NCI-H2081 treated with DMSO at 0.1 percent for 48 hours (cell line): ENCODE measurements at places on chromosomes 16 and 17.

GRCh38 chr16:48619979-48620378, 10.0 kb upstream of the N4BP1 start:
- DNase-seq = no peak

- DNase-seq = no peak
These were observed 1.4 kb downstream of the MVP start for GRCh38 chr16:29821643-29822115.

DNA sequence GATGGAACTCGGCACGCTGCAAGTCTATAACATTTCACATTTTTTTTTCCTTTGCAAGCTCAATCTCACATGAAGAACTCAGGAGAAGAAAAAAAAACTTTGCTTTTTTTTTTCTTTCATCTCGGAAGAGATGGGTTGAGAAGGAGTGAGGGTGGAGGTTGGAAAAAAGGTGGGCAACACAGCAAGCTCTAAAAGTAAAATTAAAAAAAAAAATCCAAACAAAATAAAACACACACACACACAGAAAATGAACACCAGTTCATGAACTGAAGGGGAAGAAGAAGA, 2.5 kb downstream of the MAF start:
- no peak for DNase-seq

DNA sequence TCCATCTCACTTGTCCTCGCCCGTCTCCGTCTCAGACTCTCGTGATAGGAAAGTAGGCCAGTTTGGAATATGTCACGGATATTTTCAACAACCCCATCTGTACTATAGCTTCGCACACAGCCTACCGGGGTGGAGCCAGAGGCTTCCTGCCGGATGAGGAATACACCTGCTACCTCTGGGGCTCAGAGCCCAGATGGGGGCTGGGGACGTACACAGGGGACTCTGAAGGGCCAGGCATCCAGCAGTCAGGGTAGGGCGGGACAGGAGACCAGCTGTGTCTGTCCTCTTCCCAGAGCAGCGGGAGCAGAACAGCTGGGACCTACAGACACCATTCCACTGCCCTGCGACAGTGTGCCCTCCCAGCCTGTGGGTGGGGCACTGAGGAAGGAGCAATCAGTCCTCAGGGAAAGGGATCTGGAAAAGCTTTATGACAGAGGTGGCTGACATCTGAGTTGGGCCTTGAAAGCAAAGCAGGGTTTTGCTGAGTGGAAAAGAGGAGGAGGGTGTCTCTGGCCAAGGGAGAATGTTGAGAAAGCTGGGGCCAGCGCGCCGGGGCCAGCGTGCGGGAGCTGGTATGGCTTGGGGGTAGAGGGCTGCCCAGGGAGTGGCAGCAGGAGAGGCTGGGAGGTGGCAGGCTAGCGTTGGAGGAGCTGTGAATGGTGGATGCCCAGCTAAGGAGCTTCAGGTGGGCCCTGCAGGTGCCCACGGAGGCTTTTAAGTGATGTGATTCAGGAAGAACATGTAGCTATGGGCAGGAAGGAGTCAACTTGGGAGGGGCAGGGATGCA, 11.5 kb upstream of the SRCIN1 start:
- no peak for DNase-seq

- no peak for DNase-seq
These were observed 194.6 kb upstream of the DYNLRB2 start for GRCh38 chr16:80346111-80346632.

DNA sequence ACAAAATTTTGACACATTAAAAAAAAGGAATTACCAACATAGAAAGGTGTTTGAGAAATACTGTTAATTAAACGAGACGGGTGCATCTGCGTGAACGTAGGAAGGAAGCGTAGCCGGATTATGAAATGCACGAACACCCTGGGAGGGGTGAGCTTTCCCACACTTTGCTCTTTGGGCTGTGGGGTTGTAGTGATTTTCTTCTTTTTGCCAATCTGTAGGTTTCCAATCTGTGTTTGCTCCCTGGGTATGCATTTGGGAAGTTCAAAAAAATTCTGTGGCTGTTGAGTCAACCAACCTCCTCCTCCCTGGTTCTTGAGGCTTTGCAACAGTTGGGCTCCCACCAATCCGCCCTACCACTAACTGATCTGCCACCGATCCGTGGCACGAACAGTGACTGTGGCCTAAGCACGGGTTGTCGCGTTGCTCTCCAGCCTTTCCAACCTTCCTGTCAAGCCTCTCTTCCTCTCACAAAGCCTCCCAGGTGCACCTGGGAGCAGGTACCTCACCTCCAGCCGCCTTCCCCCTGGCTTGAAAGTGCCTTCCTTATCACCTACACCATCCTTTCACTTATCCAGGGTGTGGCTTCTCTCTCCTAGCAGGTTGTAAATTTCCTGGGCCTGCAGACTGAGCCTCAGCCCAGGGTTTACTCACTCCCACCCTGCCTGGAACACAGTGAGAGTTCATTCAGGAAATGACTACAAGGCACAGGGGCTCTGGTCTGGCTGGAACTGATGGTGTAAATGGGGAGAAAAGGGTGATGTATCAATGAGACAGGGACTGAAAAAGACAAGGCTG, 16.6 kb downstream of the RTN4RL1 start:
- no peak for DNase-seq

- no peak for DNase-seq
These were observed 2.3 kb downstream of the AXIN1 start for GRCh38 chr16:350203-350602.

- no peak for DNase-seq
These were observed 16.2 kb upstream of the KPNA2 start for GRCh38 chr17:68019336-68019674.

GRCh38 chr17:2780256-2780655, 16.0 kb upstream of the RAP1GAP2 start:
- no peak for DNase-seq

GRCh38 chr16:670485-671352, 2.8 kb downstream of the RHOT2 start:
- no peak for DNase-seq
